ENCODE measurements at places on chromosomes 6 and 20.

DNA sequence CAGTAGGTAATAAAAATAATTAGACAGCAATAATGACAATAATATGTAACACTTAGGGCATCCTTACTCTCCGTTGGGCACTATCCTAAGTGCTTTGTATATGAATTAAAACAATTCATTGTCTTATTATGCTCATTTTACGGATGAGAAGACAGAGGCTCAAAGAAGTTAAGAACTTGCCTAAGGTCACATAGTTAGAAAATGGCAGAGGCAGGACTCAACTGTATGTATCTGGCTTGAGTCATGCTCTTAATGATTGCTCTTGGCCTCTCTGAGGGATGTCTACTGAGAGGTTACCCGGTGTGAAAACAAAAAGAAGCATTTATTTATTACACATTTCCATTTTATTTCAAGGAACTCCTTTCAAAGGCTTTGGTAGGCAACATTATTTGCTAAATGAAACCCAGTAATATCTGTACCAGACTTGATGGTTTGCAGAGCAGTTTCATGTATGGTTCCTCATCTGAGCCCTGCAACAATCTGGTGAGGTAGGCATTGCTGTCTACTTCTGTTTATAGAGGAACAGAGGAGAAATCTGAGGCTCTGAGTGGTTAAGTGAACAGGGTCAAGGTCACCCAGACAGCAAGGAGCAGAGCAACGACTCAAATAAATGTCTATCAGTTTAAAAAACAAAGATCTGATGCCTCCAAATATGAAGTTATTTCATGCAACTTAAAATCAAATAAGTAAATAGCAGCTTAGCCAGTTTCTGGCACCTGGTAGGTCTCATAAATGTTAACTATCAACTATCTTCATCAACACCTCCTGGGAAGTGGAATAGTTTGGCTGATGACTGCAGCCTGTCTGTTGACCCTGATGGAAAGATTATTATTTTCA, 4.2 kb upstream of the PARD6B start:
- DNase-seq = no peak

DNA sequence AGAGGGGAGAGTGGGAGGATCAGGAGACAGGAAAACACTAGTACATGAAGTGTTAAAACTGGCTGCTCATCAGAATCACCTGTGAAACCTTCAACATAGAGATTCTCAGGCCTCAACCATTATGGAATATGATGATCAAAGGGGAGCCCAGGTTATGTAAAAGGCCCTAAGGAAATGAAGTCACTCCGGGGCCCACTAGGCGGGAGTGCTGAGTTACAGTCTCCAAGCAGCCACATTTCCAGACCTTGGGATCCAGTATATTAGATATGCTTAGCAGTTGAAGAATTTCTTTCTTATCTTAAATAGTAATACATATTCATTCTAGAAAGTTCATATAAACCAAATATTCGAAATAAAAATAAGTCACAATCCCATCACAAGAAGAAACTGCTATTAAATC, 476.3 kb downstream of the PRKN start:
- no peak for DNase-seq

DNA sequence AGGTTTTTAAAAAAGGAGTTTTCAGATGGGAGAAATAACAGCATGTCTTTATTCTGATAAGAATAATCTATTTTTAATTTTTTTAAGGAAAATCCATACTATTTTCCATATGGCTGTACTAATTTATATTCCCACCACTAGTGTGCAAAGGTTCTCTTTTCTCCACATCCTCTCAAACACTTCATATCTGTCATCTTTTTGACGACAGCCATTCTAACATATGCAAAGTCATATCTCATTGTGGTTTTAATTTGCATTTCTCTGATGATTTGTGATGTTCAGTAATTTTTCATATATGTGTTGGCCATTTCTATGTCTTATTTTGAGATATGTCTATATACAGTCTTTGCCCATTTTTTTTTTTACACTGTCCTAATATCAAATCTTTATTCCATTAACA, 280.6 kb upstream of the RUNX2 start:
- no peak for DNase-seq

DNA sequence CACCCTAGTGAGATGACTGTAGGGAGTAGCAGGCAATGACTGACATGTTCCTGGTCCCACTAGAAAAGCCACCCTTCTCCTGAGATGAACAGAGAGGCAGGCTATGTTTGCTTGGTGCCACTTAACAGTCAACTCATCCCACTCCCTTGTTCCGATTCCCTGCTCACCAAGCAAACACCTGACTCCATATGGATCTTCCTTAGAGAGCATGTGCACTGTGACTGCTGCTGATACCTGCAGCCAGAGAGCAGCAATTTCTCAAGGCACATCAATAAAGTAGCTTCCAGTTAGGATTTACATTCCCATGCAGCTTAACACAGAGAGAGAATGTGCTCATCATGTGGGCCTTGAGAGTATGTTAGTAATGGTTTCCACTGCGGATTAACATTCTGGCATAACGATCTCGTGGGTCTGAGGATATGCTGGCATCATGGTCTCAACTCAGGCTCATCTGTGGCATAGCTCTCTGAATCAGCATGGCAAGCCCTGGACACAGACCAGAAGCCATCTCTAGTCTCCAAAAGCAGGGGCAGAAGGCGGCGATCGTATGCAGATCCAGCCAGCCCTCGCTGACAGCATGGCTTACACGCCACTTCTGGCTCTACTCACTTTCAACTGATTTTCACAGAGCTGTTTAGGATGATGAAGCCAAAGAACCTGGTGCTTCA, 43.9 kb downstream of the ATXN1 start:
- DNase-seq = no peak

- peak; percentile 97 for DNase-seq
These were observed 8.8 kb upstream of the PIM1 start for GRCh38 chr6:37160922-37161778.

DNA sequence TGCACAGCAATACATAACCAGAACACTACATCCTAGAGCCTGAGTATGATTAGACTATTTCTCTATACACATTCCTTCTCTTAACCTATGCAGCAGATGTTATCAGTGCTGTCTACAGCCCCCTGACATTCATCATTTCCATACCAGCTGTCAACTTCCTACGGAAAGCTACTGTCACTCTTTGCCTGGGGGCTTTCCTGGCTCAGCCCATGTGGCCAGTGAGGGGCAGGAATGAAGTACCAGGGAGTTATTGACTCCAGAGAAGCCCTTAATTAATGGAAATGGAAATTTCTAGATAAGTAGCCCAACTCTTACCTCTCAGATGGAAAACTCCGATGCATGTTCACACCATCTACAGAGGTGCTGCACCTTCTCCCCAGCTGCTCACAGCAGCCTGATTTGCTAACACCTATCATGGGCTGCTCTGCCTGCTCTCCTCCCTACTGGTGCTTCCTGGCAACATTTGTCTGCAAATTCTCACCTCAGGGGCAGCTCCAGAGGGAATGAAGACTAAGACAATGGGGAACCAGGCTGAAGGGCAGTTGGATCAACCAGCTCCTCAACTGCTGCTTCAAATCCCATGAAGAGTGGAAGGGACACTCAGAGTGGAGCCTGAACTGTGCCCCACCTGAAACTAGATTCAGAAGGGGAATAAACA, 59.6 kb downstream of the LINC00237 start:
- DNase-seq = no peak

- peak; percentile 43 for DNase-seq
These were observed 19.3 kb downstream of the AK9 start for GRCh38 chr6:109671733-109672132.

Measured in fibroblast of the aortic adventitia (primary cell).